CD4-positive, alpha-beta T cell treated with Interleukin-15 for 1 hour (primary cell): ENCODE measurements at places on chromosomes 13 and 19.

GRCh38 chr13:46126056-46126455 lies 21.2 kb upstream of the CPB2 start:
- no peak for DNase-seq

DNA sequence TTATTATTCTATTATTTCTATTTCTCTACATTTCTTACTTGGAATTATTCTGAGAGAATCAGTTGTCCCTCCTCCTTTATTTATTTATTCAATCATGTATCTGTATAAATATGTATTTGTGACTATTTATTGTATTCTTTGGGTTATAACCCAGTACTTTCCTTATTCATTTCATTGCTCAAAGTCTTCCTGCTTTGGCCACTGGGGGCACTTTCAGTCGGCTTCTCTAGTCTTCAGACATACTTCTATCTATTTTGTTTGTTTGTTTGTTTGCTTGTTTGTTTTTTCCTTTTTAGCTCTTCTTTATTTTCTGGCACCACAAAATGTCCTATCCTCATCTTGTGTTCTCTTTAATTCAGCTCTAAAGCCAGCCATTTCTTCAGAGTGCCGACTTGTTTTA lies 260.4 kb downstream of the NALCN start:
- DNase-seq = no peak

GRCh38 chr13:106888148-106888547 lies 320.2 kb upstream of the ARGLU1 start:
- DNase-seq = no peak

DNA sequence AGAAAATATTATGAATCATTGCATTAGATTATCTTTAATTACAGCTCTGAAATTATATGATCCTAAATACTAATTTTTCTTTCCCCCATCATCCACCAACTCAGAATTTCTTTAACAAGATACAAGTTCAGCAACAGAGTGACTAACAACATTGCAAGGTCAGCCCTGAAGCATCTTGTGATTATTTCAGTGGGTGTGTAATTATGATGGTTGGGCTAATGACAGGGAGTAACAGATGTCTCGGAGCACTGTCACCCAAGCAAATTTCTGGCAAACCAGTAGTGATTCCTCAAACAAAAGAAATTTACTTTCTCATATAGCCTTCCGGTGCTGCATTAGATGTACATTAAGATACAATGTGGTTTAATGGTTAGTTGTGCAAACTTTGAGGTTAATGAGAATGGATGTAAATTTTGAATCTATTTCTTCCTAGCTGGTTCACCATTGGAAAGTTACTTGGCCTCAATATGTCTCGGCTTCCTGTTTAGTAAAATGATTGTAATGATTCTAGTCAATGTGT lies 238.9 kb downstream of the ITGBL1 start:
- no peak for DNase-seq

DNA sequence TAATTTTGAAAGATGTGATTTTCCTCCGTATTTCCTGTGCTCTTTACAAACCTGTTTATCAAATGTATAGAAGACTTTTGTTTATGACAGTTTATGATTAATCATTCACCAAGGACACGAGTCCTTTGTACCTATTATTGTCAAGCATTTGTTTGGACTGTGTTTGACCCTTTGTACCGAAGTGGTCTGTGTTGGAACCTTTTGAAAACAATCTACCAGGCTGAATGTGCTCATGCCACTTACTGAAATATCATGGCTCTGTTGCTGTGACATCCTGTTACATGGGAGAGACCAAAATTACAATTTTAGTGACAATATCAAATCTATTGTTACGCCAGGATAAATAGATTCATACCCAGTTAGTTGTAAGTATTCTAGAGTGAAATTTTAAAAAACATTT lies 193.6 kb downstream of the IRS2 start:
- DNase-seq = no peak

DNA sequence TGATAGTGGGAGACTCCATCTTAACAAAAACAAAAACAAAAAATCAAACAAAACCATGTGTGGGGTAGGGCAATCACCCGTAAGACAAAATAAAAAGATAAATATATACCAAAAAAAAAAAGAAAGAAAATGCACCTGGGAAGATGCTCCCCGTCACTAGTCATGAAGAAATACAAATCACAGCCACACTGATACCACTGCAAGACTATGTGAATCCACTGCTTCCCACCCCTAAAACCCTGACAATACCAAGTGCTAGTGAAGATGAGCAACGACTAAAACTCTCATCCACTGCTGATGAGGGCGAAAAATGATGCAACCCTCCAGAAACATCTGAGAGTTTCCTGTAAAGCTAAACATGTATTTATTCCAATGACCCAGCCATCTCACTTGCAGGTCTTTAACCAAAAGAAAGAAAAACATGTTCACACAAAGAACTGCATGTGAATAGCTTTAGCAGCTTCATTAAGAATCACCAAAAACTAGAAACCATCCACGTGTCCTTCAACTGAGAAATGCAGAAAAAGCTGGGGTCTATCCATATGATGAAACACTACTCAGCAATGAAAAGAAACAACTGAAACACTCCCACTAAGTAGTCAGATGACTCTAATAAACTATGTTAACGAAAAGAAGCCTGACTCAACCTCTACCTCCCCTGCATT lies 31.7 kb downstream of the BRD4 start:
- no peak for DNase-seq

DNA sequence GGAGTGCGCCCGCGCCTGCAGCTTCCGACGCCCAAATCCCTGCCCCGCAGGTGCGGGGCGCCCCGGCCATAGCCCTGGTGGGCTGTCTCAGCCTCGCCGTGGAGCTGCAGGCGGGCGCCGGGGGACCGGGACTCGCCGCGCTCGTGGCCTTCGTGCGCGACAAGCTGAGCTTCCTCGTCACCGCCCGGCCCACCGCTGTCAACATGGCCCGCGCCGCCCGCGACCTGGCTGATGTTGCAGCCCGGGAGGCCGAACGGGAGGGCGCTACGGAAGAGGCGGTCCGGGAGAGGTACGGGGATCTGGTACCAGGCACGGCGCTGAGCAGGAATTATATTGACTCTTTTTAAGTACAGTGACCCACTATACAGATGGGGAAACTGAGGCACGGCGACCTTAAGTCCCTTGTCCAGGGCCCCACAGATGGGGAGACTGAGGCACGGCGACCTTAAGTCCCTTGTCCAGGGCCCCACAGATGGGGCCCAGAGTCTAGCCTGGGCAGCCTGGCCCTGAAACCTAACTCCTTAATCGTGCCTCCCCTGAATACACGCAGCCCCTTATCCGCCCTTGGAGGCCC lies 586 bp downstream of the MRI1 start:
- DNase-seq = peak; percentile 26

DNA sequence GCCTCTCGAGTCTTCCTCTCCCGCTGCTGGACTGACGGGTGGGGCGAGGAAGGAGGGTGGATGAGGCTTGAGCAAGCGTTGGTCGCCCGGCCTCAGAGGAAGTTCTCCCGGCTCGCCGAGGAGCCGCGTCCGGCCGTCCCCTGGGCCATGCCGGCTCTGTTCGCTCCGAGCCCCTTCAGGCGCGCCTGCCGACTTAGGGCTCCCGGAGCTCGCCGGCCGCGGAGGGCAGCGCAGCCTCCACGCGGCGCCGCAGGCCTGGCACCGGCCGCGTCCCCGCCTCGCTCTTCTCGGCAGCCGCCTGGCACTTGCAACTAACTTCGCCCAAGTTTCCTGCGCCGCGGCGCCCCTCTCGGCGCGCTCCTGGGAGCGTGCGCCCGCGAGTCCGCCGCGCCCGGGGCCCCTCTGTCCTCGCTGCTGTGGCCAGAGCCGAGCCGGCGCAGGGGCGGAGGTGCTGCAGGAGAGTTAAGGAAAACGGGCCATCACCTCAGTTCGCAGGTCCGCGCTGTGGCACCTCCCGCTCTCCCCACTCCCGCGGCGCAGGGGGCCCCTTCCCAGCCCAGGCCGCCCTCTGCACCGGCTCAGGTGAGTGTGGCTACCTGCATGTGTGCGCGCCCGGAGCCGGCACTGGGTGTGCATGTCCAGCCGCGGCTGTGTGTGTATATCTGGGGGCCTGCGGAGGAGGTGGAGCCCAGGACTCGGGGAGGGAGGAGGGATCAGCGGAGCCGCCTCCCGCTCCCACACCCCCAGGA lies 641 bp upstream of the SOX21 start:
- no peak for DNase-seq

DNA sequence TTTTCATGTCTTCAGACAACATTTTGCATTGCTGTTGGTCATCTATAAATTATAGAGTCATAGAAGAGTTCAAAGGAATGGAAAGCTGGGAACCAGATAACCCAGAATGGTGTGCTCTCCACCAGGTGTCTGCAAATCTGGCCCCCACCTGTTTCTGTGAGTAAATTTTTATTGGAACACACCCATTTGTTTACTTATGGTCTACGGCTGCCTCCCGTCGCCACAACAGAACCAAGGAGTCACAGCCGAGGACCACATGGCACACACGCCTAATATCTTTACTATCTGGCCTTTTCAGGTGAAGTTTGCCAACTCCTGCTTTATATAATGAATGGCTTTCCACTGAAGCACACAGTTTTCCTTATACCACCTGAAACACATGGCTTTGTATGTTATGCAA lies 58.2 kb downstream of the EFNB2 start:
- DNase-seq = no peak

GRCh38 chr19:52734331-52734892 lies 432 bp downstream of the ZNF611 start:
- no peak for DNase-seq

GRCh38 chr13:50386541-50387050 lies 371.4 kb downstream of the KCNRG start:
- DNase-seq = no peak

DNA sequence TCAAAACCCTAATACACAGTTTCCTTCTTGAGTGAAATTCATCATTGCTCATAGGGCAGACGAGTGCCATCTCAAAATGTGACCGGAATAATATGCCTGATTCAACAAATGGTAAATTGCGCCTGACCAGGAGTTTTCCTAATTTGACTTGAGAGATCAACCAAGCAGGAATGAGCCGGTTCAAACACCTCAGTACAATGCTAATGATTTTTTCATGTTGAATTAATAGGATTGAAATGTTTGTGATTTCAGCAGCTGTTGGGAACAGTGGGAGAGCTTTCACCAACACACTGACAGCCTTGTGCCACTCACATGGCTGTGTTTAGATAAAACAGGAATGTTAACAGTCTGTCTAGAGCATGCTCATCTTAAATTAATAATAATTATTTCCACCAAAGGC lies 484.8 kb downstream of the PCDH9 start:
- no peak for DNase-seq

DNA sequence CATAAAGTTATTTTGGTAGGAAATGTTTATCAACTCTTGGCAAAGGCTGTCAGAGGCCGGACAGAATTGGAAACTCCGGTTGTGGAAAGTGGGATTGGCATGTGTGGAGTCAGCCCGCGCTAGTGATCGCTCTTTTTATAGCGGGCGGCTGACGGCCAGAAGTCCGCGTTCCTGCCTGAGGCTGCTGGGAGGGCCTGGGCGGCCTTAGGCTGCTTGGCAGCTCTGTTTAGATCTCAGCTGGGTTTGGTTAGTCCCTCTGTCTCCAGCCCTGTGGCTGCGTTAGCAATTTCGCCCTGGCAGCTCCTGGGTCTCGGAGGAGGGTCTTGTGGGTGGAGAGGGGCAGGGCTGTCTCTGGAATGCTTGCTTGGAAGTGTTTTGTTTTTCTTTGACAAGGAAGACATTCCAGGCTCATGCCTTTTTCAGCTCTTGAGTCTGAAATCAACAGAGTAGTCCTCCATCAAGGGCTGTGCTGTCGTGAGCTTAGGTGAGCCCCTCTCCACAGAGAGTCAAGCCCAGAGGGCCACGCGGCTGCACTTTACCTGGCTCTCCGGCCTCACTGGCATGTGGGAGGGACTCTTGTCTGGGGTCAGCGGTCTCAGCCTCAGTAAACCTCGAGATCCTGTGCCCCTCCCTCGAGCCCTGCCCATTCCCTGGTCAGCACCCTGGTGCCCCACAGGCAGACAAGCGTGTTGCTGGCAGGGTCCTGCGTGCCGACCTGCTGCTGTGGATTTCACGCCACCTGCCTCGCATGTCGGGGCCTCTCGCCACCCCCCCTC lies 22.5 kb downstream of the DOT1L start:
- no peak for DNase-seq

- DNase-seq = no peak
Observed at GRCh38 chr13:35552172-35552844, 75.8 kb upstream of the MAB21L1 start.

GRCh38 chr13:59951011-59951410 lies 212.7 kb downstream of the DIAPH3 start:
- DNase-seq = no peak

- no peak for DNase-seq
Observed at GRCh38 chr19:39845584-39845932, 621 bp downstream of the FBL start.

- no peak for DNase-seq
Observed at GRCh38 chr13:30033681-30034457, 183.5 kb upstream of the UBL3 start.

DNA sequence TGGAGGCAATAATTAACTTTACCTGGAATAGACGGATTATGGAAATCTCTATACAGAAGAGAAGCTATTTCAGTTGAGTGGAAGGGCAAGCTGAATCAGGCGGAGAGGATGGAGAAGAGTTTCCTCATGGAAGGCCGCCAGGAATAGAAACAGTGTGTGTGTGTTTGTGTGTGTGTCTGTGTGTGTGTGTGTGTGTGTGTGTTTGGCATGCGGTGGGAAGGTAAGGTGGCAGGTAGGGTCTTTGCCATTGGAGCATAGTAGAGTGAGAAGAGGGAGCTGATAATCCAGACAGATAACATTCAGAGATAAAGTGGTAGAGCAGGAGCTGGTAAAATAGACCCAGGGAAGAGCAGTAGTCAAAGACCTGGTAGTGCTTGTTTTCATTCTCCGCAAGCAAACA lies 9.2 kb upstream of the HS6ST3 start:
- DNase-seq = no peak

- no peak for DNase-seq
Observed at GRCh38 chr19:48085904-48086864, 24.4 kb downstream of the PLA2G4C start.

DNA sequence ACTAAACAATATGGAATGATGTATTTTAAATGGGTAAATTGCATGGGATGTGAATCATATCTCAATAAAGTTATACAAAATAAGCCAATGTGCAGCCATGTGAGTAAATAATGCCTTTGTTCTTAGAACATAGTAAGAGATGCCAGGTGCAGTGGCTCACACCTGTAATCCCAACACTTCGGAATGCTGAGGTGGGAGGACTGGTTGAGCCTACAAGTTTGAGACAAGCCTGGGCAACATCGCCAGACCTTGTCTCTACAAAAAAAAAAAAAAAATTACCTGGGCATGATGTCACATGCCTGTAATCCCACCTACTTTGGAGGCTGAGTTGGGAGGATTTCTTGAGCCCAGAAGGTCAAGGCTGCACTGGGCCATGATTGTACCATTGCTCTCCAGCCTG lies 230.7 kb downstream of the RFC3 start:
- DNase-seq = no peak

- DNase-seq = no peak
Observed at GRCh38 chr13:31768351-31768750, 29.0 kb downstream of the RXFP2 start.
